ENCODE measurements at places on chromosomes 5 and 9.

DNA sequence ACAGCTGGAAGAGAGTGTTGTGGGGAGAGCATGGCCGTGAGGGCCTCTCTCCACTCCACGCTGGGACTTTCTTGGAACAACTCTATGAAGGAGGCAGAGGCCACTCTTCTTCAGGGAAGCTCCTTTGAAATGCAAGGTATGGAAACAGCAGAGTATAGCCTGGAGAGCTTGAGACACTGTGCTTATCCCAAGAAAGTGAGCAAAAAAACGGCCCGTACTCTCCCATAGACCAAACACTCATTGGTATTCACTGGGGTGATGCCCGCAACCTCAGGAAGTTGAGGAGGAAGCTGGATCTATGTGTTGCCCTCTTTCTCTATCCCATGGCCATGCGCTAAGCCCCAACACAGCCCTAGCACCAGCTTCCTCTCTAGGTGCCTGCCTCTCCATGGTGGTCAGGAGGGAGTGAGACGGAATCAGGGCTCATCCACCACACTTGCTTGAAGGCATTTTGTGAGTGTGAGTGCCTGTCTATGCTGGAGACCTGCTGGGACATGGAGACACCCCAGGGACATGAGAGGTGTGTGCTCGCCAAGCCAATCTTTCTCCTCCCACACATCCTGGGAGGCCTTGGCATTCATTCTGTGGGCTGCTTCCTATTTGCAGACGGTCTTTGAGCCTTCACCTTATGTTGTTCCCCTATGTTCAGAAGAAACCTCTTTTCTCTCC, 616.6 kb downstream of the IRX1 start:
- no peak for DNase-seq

- peak; percentile 74 for DNase-seq
Measured at GRCh38 chr5:73300337-73301207, 127.6 kb downstream of the TMEM174 start.

DNA sequence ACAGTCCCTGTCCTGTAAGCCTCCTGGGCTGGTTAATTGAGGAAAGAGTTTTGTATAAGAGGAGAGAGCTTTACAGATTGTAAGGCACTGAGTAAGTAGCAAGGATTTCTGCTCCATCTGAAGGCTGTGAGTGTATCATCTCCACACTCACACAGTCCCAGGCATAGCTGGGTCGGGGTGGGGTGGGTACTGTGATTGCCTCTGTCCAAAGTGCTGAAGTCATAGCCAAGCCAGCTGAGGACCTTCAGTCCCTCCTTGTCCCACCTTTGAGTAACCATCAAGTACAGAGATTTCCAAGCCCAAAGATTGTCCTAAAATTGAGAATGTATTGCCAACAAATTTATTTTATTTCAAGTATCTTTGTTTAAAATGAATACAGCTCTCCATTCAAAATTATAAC, 5.5 kb upstream of the DNAJB5 start:
- DNase-seq: peak; percentile 85

GRCh38 chr5:96652769-96653454, 9.3 kb upstream of the CAST start:
- peak; percentile 38 for DNase-seq

DNA sequence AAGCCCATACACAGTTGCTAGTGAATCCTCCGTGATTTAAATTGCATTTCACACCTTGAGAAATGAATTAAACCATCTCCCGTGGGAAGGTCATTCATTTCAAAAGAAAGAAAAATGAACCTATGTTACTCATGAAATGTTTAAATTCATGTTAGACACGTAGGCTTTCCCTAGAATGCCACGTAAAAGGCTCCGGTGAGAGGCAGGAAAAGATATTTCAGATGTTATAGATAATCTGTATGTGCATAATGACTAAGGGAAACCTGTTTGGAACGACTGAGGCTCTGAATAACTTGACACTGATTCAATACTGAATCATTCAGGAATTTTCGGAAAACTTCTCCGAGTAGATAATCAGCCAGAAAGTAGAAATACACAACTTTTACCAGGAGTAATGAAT, 134.3 kb upstream of the ICE1 start:
- DNase-seq: no peak

DNA sequence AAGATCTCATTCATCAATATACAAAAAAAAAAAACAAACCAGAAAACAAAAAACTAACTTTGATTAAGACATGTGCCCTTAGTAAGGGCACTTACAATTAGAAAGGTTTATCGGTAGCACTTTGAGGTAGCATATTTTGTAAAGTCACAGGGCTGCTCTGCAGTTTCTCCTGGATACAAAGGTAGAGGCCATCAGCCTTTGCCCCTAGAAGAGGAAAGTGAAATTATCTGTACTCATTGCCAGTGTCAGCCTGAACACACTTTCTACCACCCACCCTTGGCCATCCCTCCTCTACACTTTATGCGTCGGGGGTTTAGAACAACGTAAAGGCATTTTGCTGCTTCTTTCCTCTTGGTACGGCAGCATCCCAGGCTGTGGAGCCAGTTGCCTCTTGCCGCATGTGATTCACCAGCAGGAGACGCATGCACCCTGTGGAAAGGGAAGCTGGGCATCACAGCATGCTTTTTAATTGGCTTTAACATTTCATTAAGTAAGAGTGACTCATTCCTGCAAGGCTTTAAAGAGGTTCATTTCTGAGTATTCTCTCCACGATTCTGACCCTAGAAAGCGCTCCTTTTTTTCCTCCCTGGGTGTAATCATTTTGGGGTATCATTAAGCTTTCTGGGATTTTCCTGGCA, 84.6 kb downstream of the CEMIP2 start:
- peak; percentile 55 for DNase-seq

- DNase-seq: peak; percentile 54
Measured at GRCh38 chr5:78547731-78548615, 100.6 kb downstream of the LHFPL2 start.

- DNase-seq: no peak
Measured at GRCh38 chr5:80182809-80183580, 72.9 kb downstream of the SERINC5 start.

- DNase-seq: peak; percentile 88
Measured at GRCh38 chr9:34579104-34579807, 10.3 kb downstream of the CNTFR start.

DNA sequence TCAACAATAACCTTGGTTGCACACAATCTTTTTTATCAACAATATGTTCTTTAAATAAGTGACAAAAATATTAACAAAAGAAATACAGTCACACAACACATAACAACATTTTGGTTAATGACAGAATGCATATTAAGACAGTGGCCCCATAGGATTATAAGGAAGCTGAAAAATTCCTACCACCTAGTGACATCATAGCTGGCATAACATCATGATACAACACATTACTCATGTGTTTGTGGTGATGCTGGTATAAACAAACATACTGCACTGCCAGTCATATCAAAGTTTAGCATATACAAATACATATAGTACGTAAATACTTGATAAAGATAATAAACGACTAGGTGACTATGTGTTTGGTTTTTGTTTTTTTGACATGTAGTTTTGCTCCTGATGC, 344.8 kb upstream of the POU5F2 start:
- DNase-seq: no peak

- DNase-seq: no peak
Measured at GRCh38 chr9:14004110-14004509, 309.8 kb downstream of the NFIB start.

GRCh38 chr9:36637491-36638270, 65.0 kb downstream of the MELK start:
- peak; percentile 24 for DNase-seq

DNA sequence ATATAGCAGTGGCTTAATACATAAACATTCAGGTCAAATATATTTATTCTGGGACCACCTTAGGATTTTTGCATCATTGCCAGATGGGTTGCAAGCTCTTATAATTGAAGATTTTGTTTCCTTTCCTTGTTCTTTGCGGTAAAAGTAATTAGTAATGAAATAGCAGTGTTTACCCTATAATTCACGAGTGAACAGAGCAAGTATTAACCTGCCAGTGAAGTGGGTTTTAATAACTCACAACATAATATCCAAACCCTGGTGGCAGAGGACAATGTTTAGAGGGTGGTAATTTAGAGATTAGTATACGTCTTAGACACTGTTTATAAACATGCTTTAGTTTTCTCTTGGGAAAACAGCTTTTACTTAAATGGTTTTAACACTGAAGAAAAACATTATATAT, 11.8 kb downstream of the ARL14EPL start:
- no peak for DNase-seq

DNA sequence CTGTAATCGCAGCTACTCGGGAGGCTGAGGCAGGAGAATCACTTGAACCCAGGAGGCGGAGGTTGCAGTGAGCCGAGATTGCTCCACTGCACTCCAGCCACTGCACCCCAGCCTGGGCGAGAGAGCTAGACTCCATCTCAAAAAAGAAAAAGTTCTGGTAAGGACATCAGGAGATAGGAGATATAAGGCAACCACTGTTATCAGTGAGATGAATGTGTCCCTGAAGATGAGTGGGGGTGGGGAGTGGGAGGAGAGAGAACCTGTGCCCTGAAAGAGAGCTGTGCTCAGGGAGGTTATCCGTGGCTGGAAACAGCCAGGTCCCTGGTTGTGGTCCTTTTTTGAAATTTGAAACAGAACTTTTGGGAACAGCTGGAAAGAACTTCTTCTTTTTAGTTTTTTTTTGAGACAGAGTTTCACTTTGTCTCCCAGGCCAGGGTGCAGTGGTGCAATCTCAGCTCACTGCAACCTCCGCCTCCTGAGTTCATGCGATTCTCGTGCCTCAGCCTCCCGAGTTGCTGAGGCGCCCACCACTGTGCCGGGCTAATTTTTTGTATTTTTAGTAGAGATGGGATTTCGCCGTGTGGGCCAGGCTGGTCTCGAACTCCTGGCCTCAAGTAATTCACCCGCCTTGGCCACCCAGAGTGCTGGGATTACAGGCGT, 2.6 kb downstream of the PTPA start:
- no peak for DNase-seq

- no peak for DNase-seq
Measured at GRCh38 chr9:109331353-109331752, 10.5 kb upstream of the EPB41L4B start.

- no peak for DNase-seq
Measured at GRCh38 chr9:33752130-33752637, 43.2 kb upstream of the PRSS3 start.

- no peak for DNase-seq
Measured at GRCh38 chr5:173823721-173824567, 64.2 kb upstream of the CPEB4 start.

GRCh38 chr5:143642791-143643190, 169.2 kb upstream of the HMHB1 start:
- no peak for DNase-seq

DNA sequence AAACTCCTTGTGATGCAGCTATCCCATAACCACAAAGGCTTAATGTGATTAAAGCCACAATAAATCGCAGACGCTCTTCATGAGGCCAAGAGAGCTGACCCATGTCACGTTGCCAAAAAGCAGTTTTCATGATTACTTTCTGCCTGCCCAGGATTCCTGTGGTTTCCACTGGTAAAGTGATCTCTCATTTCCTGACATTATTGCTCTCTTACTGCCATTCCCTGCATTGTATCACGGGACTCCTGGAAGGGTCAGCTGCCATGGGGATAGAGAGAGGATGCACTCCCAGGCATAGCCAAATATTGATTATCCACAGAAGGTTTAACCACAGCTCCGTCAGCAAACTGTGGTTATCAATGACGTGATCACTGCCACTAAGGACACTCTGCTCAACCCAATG, 103.8 kb upstream of the SLC1A3 start:
- peak; percentile 60 for DNase-seq

- DNase-seq: no peak
Measured at GRCh38 chr5:159448-160172, 31.7 kb upstream of the LRRC14B start.

GRCh38 chr9:28868228-28868990, 1295.1 kb upstream of the C9orf72 start:
- no peak for DNase-seq

DNA sequence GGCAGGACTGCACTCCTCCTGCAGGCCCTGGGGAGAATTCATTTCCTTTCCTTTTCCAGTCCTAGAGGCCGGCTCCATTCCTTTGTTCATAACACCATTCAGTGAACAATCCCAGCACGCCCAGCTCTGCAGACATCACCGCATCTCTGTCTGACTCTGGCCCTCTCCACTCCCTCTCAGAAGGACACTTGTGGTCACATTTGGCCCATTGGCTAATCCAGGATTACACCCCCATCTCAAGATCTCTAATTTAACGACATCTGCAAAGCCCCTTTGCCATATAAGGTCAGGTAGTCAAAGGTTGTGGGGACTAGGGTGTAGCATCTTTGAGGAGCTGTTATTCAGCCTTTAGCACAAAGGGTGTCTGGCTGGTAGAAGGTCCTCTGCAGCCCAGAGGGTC, 185.0 kb upstream of the DAP start:
- DNase-seq: no peak

- peak; percentile 23 for DNase-seq
Measured at GRCh38 chr5:95808686-95809413, 13.7 kb downstream of the GLRX start.

DNA sequence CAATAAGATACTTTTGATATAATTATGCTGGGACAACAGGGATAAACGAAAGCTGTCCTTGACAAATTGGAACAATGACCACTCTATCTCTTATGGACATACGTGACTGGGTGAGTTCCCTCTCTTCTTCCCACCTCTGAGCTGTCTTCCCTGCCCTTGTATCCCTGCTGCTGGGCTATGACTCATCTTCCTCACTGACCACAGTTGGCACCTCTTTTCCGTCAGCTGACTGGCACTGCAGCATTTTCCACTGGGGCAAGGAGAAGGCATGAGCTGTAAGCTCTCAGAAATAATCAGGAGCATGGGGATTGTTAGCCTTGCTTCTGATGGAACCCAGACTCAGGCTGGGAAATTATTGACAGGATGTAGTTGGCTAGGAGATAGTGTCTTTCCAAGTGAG, 48.7 kb downstream of the PCSK1 start:
- no peak for DNase-seq

GRCh38 chr5:3709068-3709716, 113.6 kb downstream of the IRX1 start:
- peak; percentile 24 for DNase-seq

DNA sequence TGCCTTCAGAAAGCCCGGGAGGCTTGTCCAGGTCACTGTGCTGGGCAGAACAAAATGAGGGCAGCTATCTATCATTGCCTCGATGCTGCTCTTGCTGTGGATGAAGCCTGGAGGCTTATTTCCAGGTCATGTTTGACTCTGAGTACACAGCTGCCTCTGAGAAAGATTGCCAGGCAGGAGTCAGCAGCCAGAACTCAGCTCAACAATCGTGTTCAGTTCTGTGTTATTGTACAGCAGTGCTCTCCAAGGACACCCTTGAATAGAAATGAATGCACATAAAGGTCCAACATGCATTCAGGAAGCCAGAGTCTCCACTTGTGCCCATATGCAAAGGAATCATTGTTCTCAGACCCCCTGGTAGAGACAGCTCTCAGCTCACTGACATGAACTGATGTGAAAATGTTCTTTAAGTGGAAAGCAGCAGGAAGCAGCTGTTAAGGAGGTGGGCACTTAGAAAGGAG, 61.7 kb upstream of the ZFR start:
- peak; percentile 77 for DNase-seq

DNA sequence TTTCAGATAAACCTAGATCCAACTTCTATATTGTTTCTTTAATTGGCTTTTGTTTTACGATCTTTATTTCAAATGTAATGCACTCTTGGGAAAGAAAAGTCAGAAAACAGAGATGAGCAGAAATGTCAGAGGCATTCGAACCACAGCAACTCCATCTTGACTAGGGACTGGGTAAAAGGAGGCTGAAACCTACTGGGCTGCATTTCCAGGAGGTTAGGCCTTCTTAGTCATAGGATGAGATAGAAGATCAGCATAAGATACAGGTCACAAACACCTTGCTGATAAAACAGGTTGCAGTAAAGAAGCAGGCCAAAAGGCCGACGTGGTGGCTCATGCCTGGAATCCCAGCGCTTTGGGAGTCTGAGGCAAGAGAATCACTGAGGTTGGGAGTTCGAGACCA, 30.5 kb upstream of the DAPK1 start:
- DNase-seq: no peak

GRCh38 chr9:137988701-137989100, 111.1 kb downstream of the CACNA1B start:
- no peak for DNase-seq
